ENCODE measurements at places on chromosomes 1 and 21.

- no peak for DNase-seq
- H3K36me3 ChIP-seq = peaks cover 16% of the 10 kb centered on the region
- H3K27me3 ChIP-seq = no peaks in the 10 kb centered on the region
- H3K27ac ChIP-seq = no peak overlapping the region
- no peak overlapping the region for H3K4me3 ChIP-seq
- H3K4me1 ChIP-seq = no peaks in the 10 kb centered on the region
Observed at GRCh38 chr21:43758811-43759210, 17.3 kb downstream of the CSTB start.

GRCh38 chr1:244028701-244029100 is 22.4 kb upstream of the ZBTB18 start:
- H3K4me1 ChIP-seq = no peaks in the 10 kb centered on the region
- H3K27me3 ChIP-seq = peaks cover 4% of the 10 kb centered on the region
- H3K27ac ChIP-seq = no peak overlapping the region
- H3K4me3 ChIP-seq = no peak overlapping the region
- H3K36me3 ChIP-seq = no peaks in the 10 kb centered on the region
- no peak for DNase-seq

- H3K4me3 ChIP-seq = no peak overlapping the region
- no peak overlapping the region for H3K27ac ChIP-seq
- H3K4me1 ChIP-seq = peaks cover 18% of the 10 kb centered on the region
- no peaks in the 10 kb centered on the region for H3K27me3 ChIP-seq
- no peak for DNase-seq
Observed at GRCh38 chr1:40824591-40825434, 37.4 kb downstream of the CITED4 start.

- H3K36me3 ChIP-seq = peaks cover 7% of the 10 kb centered on the region
- peaks cover 16% of the 10 kb centered on the region for H3K4me1 ChIP-seq
- peak overlapping the region; percentile 44 for H3K27ac ChIP-seq
- H3K27me3 ChIP-seq = no peaks in the 10 kb centered on the region
- no peak overlapping the region for H3K4me3 ChIP-seq
- DNase-seq = peak; percentile 11
Observed at GRCh38 chr21:46483300-46484295, 24.9 kb downstream of the DIP2A start.

DNA sequence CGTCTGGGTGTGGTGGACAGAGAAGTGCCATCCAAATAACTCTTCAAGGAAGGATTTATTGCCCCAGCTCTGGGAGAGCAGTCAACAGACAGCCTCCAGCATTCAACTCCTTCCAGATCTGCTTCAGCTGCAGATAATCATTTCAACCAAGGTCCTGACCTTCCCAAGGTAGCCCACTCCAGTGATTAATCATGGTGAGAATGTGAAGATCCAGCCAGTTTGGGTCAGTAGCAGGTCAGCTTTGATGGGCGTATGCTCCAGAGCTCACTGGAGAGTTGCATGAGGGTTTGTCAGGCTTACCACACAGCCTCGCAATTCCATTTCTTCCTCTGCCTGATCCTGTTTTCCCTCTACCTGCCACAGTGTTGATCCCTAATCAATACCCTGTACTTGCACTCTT is 214.5 kb upstream of the ZRANB2 start:
- no peaks in the 10 kb centered on the region for H3K36me3 ChIP-seq
- H3K4me3 ChIP-seq = no peak overlapping the region
- H3K4me1 ChIP-seq = no peaks in the 10 kb centered on the region

GRCh38 chr21:42308161-42308913 is 6.9 kb downstream of the TFF3 start:
- H3K27me3 ChIP-seq = peaks cover 5% of the 10 kb centered on the region
- H3K27ac ChIP-seq = no peak overlapping the region
- H3K4me3 ChIP-seq = no peak overlapping the region
- H3K4me1 ChIP-seq = peaks cover 3% of the 10 kb centered on the region
- no peak for DNase-seq

- H3K27me3 ChIP-seq = peaks cover 10% of the 10 kb centered on the region
- H3K27ac ChIP-seq = no peak overlapping the region
- H3K4me3 ChIP-seq = no peak overlapping the region
Observed at GRCh38 chr1:210776712-210777111, 357.2 kb downstream of the KCNH1 start.

GRCh38 chr21:43767498-43767983 is 8.6 kb downstream of the CSTB start:
- DNase-seq = no peak
- no peak overlapping the region for H3K27ac ChIP-seq
- H3K27me3 ChIP-seq = no peaks in the 10 kb centered on the region
- no peak overlapping the region for H3K4me3 ChIP-seq

DNA sequence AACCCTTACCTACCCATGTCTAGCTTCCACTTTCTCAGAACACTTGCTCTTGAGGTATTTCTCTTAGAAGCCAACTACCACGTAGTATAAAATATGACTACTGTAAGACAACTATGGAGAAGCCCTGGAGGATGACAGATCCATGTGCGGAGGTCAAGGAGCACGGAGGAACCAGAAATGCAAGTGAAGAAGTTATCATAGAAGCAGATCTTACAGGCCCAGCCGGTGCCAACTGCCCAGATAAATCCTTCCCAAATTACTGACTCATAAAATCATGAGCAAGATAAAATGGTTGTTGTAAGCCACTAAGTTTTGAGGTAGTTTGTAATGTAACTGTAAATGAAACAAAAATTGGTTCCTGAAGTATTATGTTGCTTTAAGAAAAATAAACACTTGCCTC is 12.6 kb downstream of the GTF2B start:
- H3K27ac ChIP-seq = peak overlapping the region; percentile 20

DNA sequence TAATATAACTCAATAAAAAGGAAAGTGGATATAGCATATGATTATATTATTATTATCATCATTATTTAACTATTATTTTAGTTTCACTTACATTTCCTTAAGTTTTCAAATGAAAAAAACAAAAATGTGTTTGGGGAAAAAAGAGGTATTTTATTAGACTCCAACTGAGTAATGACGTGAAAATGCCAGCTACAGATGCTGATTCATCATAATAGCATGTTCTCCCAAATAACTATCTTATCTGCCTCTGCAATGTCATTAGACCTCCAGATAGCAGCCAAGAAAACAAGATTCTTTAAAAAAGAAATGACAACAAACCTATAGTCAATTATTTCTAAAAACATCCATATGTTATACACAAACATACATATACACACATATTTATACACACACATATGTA is 1071.9 kb upstream of the TMPRSS15 start:
- no peaks in the 10 kb centered on the region for H3K36me3 ChIP-seq
- no peak overlapping the region for H3K4me3 ChIP-seq

GRCh38 chr21:35779690-35780570 is 280.4 kb downstream of the SETD4 start:
- no peak overlapping the region for H3K27ac ChIP-seq
- H3K36me3 ChIP-seq = no peaks in the 10 kb centered on the region
- no peak for DNase-seq

- no peaks in the 10 kb centered on the region for H3K27me3 ChIP-seq
- H3K4me3 ChIP-seq = no peak overlapping the region
- no peak for DNase-seq
- H3K27ac ChIP-seq = peak overlapping the region; percentile 99
- H3K36me3 ChIP-seq = peaks cover 8% of the 10 kb centered on the region
- H3K4me1 ChIP-seq = peaks cover 47% of the 10 kb centered on the region
Observed at GRCh38 chr1:8899046-8899445, 20.6 kb upstream of the ENO1 start.

DNA sequence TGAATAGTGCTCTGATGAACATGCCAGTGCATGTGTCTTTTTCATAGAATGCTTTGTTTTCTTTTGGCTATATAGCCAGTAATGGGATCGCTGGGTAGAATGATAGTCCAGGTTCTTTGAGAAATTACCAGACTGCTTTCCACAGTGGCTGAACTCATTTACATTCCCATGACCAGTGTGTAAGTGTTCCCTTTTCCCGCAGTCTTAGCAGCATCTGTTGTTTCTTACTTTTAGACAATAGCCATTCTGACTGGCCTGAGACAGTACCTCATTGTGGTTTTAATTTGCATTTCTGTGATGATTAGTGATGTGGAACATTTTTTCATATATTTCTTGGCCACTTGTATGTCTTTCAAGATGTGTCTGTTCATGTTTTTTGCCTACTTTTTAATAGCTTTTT is 784.5 kb downstream of the USP25 start:
- H3K27ac ChIP-seq = no peak overlapping the region
- no peaks in the 10 kb centered on the region for H3K27me3 ChIP-seq
- DNase-seq = no peak
- H3K36me3 ChIP-seq = no peaks in the 10 kb centered on the region

GRCh38 chr1:52769346-52770033 is 43.2 kb downstream of the ZYG11B start:
- H3K27me3 ChIP-seq = no peaks in the 10 kb centered on the region
- H3K4me1 ChIP-seq = peaks cover 7% of the 10 kb centered on the region
- peaks cover 19% of the 10 kb centered on the region for H3K36me3 ChIP-seq
- H3K4me3 ChIP-seq = no peak overlapping the region

DNA sequence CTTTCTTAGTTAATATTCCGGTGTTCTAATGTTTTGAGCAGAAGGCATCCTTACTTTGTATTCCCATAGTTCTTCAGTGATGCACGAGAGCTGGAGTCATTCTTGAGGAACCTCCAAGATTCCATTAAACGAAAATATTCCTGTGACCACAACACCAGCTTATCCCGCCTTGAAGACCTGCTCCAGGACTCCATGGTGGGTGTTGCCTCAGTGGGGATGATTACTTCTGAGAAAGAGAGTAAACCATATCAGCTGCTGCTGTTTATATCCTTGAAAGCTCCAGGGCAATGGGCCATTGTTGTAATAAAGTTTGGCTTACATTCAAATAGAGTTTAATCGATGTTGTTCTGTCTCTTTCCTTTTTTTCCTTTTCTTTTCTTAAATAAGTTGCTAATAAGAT is 93.1 kb downstream of the MACF1 start:
- peaks cover 72% of the 10 kb centered on the region for H3K36me3 ChIP-seq
- DNase-seq = no peak
- peaks cover 12% of the 10 kb centered on the region for H3K4me1 ChIP-seq
- H3K4me3 ChIP-seq = no peak overlapping the region
- H3K27ac ChIP-seq = peak overlapping the region; percentile 42
- H3K27me3 ChIP-seq = no peaks in the 10 kb centered on the region

GRCh38 chr1:175536369-175536768 is 207.0 kb downstream of the TNR start:
- H3K27ac ChIP-seq = no peak overlapping the region
- H3K27me3 ChIP-seq = no peaks in the 10 kb centered on the region
- no peak for DNase-seq
- H3K4me3 ChIP-seq = no peak overlapping the region

GRCh38 chr1:229130028-229130668 is 140.8 kb upstream of the RAB4A start:
- H3K4me3 ChIP-seq = no peak overlapping the region
- H3K4me1 ChIP-seq = peaks cover 46% of the 10 kb centered on the region
- peak; percentile 24 for DNase-seq
- no peaks in the 10 kb centered on the region for H3K27me3 ChIP-seq
- no peak overlapping the region for H3K27ac ChIP-seq

DNA sequence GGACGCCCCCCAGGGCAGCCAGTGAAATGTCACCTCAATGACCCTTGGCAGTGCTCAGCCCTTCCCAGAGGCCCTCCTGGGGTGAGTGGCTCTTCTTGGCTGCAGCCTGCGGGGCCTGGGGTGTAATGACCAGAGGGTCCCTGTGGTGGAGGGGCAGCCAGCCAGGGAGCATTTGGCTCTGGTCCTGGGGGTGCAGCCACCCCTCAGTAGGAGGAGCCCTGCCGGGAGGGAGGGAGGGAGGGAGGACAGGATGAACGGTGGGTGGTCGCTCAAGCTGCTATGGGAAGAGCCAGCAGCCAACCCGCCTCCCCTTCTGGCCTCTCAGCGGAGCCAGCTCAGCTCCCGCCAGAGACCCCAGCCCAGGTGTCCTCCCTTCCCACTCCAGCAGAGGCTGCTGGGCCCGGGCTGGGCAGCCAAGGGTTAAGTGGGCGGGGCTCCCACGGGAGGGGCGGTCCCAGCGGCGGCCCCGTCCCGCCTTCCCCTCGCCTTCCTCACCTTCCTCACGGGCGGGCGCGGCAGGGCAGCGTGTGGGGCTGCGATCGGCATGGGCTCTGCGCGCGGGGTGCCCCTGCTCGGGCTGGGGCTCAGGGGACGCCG is 9.0 kb upstream of the PLCH2 start:
- DNase-seq = peak; percentile 26
- no peaks in the 10 kb centered on the region for H3K4me1 ChIP-seq
- H3K36me3 ChIP-seq = no peaks in the 10 kb centered on the region
- no peak overlapping the region for H3K4me3 ChIP-seq
- no peaks in the 10 kb centered on the region for H3K27me3 ChIP-seq

DNA sequence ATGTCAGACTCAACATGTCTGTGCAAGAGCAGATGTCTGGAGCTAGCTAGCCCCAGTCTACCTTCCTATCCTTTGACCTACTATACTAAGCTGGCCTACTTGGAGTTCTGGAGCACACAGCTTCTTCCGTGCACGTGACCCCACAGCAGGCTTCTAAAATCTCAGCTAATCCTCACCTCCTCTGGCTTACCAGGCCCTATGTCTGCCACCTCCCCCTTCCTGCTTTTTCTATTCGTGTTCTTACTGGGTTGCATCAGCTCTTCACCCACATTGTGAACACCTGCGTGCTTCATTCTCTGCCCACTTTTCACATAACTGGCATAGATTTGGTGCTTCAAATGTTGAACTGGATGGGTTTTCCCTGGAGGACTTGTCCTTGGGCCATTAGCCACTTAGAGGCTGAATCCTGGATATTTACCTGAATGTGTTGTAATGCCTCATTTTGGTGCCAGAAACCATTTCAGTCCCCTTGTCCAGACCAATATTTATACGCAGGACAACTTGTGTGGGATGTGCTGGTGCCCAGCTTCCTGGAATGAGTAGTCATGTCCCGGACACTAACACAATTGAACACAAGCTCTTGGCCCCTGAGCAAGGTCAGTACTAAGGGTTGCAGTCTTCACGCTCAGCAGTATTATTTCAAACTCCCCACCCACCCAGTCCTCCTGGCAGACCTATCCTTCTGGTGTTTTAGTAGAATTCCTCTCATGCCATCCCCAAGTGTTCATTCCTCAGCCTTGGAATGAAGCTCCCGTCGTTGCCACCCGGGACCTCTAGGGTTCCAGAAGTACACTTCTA is 24.0 kb downstream of the TENT5C start:
- peaks cover 23% of the 10 kb centered on the region for H3K4me1 ChIP-seq
- H3K27ac ChIP-seq = no peak overlapping the region
- peaks cover 8% of the 10 kb centered on the region for H3K36me3 ChIP-seq
- DNase-seq = no peak

GRCh38 chr1:154993572-154994268 is at the start of gene LENEP:
LENEP (plus strand) TSS chr1:154993586; CDS start chr1:154993608, 22 bp downstream.
- no peak for DNase-seq
- H3K27ac ChIP-seq = no peak within 1 kb of the TSS
- no peak within 1 kb of the TSS for H3K4me3 ChIP-seq
- peaks cover 17% of the 10 kb centered on the region for H3K36me3 ChIP-seq

- H3K27ac ChIP-seq = no peak overlapping the region
- H3K27me3 ChIP-seq = no peaks in the 10 kb centered on the region
- no peaks in the 10 kb centered on the region for H3K4me1 ChIP-seq
- no peaks in the 10 kb centered on the region for H3K36me3 ChIP-seq
- H3K4me3 ChIP-seq = no peak overlapping the region
- DNase-seq = no peak
Observed at GRCh38 chr1:115677182-115677555, 35.4 kb downstream of the VANGL1 start.

Data from activated CD4-positive, alpha-beta memory T cell treated with anti-CD3 and anti-CD28 coated beads for 36 hours (primary cell).